ENCODE measurements at places on chromosomes 11 and 22.

DNA sequence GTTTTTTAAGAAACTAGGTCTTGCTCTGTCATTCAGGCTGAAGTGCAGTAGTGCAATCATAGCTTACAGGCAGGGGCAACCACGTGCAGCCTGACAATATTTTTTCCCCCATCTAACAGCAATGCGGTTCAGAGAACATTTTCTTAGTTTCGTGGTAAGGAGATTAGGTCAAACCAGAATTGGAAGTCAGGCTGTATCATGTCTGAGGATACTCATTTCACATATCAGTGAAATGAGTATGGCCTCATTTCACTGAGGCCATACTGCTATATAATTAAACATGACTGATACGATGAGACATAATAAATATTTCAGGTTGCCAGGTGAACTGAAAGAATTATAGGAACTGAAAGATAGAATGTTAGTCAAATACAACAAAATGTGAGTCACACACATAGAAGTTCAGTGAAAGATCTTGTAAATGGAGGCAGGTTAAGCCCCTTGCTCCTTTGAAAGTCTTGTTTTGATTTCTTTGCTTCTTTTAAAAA lies 32.5 kb upstream of the IZUMO1R start:
- DNase-seq = no peak

GRCh38 chr22:26281941-26282340 lies 112.7 kb downstream of the SEZ6L start:
- DNase-seq = no peak

DNA sequence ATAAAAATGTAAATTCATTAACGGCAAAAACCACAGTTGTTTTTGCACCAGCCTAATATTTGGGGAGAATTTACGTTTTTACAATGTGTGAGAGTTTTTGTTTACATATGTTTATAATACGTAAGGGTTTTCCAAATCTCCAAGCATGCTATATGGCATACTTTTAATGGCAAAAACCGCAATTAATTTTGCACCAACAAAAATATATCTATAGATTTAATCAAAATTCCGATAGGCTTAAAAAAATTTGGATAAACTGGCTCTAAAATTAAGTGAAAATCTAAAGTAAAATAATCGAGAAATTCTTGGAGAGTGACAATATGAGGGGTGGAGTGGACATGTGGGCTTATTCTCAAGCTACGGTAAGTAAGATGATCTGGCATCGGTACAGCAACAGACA lies 22.8 kb downstream of the KRTAP5-6 start:
- no peak for DNase-seq

DNA sequence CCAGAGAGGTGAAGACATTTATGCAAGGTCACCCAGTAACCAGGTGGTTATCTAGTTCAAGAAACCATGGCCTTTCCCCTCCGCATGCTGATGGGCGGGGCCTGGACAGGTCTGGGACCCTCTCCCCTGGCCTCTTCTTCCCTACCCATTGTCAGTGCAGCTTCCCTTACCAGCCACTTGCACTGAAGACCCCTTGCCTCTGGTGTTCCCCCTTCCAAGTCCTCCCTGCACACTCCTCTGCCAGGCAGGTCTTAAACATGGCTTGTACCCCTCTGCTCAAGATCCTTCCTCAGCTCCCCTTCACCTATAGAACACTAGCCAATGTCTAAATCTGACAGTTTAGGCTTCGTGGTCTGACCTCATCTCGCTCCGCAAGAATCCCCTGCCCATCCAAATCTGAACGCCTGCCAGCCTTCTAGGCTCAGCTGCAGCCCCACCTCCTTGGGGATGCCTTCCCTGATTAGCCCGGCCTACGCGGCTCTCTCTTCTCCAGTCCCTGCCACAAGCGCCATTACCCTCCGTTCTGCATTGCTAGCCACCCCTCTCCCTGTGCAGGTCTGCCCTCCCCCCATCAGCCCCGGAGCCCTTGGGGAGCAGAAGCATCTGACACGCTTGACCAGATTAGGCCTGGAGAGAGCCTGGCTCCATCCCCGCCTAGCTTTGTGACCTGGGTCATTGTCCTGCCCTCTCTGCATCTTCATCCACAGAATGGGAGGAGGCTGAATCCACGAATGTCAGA lies 213.8 kb downstream of the DSCAML1 start:
- peak; percentile 8 for DNase-seq

DNA sequence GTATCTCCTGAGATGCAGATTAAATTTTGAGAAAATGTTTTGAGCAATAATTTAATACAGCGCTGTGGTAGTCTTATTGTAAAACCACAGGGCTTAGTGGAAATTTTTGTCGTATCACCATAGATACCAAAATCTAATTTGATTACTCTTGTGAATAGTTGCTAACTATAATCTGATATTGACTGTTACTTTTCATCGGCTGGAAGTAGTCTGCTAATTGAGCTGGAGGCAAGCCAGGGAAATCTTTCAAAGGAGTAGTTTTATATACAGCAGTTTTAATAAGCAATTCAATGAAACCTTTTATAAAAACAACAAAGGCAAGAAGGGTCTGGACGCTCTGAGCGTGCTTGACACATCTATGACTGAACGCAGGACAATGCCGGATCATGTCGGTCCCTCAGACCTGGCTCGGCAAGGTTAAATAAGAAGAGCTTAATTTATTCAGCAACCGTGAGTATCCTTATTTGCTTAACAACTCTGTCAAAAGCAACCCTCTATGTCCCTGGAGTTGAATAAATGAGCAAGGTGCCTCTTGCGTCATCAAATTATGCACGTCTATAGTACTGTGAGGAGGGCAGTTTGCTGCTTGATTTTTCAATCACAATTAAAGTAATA lies 121.2 kb downstream of the NCAM1 start:
- DNase-seq = no peak

Data from M059J (cell line).